ENCODE measurements at places on chromosomes 13 and 19.

GRCh38 chr19:279231-279630, 12.0 kb downstream of the PLPP2 start:
- DNase-seq, result no peak

- DNase-seq, result no peak
Observed at GRCh38 chr13:99587893-99588606, 86.8 kb downstream of the TM9SF2 start.

DNA sequence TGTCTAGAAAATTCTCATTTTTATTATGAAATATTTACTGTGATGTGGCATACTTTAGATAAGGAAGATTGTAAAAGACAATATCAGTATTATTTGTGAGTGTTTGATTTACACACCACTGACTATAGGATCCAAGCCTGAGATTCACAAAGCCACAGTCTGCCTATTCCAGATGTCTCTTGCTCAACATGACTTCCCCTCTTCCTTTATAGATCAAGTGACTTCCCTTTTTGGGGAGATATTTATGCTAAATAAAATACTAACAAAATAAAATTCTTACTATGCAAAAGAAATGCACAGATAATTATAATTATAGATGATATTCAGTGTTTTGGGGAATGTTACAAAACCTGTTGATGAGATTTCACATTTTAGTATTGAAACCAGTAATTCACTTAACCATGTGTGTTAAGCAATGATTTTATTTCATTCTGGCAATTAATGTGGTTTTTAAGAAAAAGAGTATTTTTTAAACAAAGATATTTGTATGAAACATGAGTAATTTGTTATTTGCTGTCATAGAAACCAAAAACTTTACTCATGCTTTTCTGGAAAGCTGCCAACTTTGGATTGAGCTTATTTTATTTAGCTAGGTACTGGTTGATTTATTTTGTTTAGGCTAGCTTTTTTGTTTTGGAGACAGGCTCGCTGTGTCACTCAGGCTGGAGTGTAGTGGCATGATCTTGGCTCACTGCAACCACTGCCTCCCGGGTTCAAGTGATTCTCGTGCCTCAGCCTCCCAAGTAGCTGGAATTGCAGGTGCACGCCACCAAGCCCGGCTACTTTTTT, 13.7 kb upstream of the GPR183 start:
- DNase-seq, result no peak

- peak; percentile 72 for DNase-seq
Observed at GRCh38 chr13:43878892-43879754, at the start of gene CCDC122. TSS of gene CCDC122 (minus strand) at chr13:43879740. CDS start at chr13:43869376, 10,364 bp downstream.

GRCh38 chr13:103178986-103179943, 113.0 kb upstream of the SLC10A2 start:
- DNase-seq, result no peak

- DNase-seq, result no peak
Observed at GRCh38 chr13:112973577-112973951, 4.5 kb downstream of the MCF2L start.

DNA sequence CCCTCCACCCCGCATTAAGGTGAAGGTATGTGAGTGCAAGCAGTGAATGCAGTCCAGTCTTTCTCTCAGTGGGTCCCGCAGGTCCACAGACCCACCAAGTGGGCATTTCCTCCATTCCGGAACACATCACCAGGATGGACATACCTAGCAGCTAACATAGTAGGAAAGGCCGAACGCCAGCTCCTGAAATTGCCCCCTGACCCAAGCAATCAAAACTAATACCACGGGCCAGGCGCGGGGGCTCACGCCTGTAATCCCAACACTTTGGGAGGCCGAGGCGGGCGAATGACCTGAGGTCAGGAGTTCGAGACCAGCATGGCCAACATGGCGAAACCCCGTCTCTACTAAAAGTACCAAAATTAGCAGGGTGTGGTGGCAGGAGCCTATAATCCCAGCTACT, 71.7 kb upstream of the VSTM2B start:
- no peak for DNase-seq

DNA sequence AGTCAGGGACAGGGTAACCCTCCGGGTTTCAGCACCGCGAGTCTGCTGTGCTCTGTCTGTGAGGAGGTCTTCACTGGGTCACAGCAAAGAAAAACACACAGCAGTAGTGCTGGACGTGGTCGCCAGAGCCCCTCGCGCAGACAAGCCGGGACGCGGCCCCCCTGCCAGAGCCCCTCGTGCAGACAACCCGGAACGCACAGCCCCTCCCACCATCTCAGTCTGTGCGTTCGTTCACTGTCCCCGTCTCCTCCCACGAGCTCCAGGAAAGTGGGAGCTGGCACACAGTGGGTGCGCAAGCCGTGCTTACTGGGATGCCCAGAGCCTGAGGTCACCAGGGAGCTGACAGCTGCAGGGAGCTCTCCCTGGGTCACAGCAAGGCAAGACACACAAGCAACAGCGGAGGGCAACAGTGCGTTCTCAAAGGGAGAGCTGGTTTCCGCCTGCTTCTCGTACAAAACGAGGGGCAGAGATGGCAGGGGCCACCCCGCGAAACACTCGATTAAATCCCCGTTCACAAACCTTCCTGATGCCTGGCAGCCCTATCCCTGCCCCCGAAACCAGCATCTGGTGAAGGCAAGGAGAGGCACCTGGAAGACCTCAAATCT, 3.2 kb upstream of the PLPP2 start:
- no peak for DNase-seq

DNA sequence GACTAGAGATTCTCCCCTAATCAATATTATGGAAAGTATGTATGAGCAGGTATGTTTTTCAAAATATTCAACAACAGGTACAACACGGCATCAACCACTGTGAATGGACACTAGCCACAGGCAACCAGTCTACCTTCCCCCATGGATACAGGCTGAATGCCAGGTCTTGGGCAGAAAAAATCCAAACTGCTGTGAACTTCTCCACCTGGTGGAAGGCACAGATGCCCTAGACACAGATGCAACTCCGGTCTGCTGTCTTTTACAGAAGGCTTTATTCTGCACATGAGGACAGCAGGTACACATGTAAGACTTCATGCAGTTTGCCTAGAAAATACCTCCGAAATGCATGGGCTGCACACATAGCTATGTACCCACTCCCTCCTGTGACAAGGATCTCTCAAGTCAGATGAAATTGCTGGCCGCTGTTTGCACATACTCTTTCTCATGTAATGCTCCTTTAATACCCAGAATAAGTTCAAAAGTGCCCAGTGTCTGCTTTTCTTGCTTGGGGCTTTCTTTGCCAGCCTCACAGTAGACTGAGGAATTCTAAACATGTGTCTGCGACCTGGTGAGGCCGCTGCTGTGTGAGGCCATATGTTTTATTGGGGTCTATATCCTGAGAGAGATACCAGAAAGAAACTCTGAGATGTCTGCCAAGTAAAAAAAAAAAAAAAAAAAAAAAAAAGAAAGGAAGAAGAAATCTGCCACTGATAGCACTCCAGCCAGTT, 325.9 kb downstream of the FOXO1 start:
- DNase-seq, result no peak

DNA sequence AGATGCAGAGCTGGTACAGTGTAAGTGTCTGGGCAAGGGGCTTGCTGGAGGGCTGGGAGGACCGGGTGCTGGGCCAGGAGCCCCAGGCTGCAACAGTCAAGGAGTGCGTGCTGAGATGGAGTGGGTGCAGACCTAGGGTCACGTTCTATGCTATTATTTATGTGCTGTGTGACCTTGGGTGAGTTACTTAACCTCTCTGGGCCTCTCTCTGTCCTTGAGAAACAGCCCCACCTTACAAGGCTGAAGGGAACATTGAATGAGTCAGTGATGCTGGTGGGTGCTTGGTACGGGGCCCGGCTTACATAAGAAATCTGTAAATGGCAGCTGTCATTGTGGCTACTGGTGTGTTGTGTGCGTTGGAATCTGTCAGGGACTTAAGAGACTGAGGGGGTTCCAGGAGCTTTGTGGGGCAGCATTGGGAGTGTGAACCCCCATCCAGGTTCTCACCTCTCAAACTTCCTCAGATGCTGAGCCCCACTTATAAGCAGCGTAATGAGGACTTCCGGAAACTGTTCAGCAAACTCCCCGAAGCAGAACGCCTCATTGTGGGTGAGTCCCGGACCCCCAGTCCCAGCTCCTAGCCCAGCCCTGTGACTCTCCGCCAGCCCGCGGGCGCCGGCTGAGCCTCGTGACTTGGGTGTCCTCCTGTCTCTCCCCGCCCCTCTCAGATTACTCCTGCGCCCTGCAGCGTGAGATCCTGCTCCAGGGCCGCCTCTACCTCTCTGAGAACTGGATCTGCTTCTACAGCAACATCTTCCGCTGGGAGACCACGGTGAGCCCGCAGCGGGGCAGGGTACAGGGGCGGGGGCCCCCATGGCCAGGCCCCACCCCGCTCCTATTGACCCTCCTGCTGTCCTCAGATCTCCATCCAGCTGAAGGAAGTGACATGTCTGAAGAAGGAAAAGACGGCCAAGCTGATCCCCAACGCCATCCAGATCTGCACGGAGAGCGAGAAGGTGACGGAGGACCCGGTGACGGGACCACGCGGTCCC, 9.6 kb downstream of the GRAMD1A start:
- no peak for DNase-seq

- no peak for DNase-seq
Observed at GRCh38 chr19:54393381-54393780, 21.9 kb upstream of the TTYH1 start.

DNA sequence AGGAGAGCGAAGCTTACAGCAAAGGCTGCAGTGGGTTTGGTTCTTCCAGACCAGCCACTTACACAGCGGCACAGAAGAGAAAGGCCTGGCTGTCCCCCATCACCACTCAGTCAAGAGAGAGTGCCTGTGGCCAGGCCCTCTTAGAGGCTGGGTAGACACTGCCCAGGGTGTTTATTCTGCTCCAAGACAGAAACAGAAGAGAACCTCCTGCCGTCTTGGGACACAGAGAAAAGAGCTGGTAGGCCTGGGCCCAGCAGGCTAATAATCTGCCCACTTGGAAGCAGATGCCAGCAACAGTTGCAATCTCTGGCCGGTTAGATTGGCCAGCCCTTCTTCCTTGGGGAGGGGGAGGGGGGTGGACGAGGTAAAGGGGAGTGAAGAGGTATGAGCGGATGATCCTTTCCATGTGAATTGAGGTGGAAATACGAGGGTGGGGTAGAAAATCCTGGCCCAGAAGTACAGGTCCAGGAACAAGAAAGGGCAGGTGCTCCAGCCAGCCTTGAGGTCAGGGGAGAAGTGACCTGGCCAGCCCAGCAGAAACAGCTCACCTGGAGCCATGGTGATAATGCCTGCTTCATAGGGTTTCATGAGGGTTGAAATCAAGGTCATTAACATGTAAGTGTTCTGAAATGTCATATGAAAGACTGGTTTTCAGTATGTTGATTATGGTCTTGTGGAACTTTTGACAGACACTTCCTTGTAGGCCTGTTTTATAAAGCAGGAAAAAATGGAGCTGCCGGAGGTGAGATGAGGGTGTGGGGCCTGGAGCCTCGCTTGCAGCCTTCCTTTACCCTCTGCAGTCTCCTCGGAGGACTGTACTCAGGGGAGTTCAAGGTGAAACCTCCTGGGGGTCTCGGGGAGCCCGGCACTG, 116.9 kb downstream of the SIPA1L3 start:
- DNase-seq, result no peak

DNA sequence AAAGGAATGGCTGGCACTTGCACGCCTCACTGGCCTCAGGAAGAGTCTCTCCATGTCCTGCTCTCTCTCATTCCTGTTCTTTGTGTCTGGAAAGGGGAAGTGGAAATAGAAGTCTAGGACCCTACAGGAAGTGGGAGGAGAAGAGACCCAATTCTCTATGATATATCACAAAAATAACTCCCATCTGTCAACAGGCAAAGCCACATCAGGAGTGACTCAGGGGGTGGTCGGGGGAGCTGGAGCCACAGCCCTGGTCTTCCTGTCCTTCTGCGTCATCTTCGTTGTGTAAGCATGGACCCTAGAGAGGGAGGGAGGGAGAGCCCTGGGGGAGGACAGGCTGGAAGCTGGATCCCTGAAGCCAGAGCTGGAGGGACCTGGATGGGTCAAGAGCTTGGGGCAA, 3.0 kb downstream of the SIGLEC9 start:
- no peak for DNase-seq

- no peak for DNase-seq
Observed at GRCh38 chr19:29442910-29443309, 82.9 kb upstream of the VSTM2B start.

DNA sequence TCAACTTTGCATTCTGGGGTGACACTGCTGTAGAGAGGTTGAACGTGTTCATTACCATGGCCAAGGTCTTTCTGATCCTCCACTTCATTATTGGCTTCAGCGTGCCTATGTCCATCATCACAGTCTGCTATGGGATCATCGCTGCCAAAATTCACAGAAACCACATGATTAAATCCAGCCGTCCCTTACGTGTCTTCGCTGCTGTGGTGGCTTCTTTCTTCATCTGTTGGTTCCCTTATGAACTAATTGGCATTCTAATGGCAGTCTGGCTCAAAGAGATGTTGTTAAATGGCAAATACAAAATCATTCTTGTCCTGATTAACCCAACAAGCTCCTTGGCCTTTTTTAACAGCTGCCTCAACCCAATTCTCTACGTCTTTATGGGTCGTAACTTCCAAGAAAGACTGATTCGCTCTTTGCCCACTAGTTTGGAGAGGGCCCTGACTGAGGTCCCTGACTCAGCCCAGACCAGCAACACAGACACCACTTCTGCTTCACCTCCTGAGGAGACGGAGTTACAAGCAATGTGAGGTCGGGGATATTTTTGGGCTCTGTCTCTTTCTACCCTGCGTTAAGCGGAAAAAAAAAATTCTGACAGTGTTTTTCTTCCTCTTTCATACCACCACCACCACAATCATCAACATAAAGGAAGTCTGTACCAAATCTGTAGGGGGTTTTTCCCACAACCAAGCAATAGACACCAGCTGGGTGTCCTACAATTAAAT, 29.5 kb downstream of the FPR3 start:
- no peak for DNase-seq

- no peak for DNase-seq
Observed at GRCh38 chr13:94660695-94661326, 51.5 kb downstream of the SOX21 start.
